Nephron progenitor cell (in vitro differentiated cells): ENCODE measurements at places on chromosomes 3 and 15.

GRCh38 chr15:44596511-44597010 lies 59.6 kb downstream of the EIF3J start:
- no peaks in the 10 kb centered on the region for H3K4me1 ChIP-seq
- no peak for DNase-seq
- H3K4me3 ChIP-seq = no peak overlapping the region
- no peak overlapping the region for H3K27ac ChIP-seq

DNA sequence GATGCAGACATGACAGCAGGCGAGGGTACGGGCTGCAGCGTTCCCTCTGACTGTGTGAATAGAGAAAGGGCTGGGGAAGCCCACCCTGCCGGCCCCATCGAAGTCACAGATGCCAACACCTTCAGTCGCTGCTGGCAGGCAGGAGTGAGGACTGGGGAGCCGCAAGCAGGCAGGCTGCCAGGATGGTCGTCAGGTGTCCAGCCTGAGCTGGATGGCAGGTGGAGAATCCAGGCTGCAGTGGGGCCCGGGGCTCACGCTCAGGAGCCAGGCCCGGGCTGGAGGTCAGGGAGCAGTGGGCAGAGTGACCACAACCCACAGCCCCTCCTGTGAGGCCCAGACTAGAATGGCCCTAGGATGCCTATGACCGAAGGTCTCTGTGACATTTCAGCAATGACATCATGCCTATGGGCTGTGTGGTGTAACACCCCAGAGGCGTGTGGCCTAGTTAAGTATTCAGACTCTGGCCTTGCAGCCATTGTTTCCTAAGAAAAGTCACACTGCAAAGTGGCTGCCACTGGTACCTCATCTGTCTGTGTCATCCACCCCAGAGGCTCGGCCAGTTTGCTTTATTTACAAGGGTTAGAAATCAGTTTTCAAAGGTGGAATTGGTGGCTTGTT lies 15.7 kb downstream of the PRR23E start:
- no peaks in the 10 kb centered on the region for H3K4me1 ChIP-seq
- no peak overlapping the region for H3K27ac ChIP-seq
- no peak for DNase-seq
- no peaks in the 10 kb centered on the region for H3K36me3 ChIP-seq
- no peak overlapping the region for H3K4me3 ChIP-seq
- H3K27me3 ChIP-seq = peaks cover 27% of the 10 kb centered on the region

- peaks cover 14% of the 10 kb centered on the region for H3K27me3 ChIP-seq
- no peak for DNase-seq
- H3K36me3 ChIP-seq = no peaks in the 10 kb centered on the region
- H3K4me1 ChIP-seq = no peaks in the 10 kb centered on the region
- H3K4me3 ChIP-seq = no peak overlapping the region
Observed at GRCh38 chr3:71890356-71890931, 105.5 kb upstream of the PROK2 start.

DNA sequence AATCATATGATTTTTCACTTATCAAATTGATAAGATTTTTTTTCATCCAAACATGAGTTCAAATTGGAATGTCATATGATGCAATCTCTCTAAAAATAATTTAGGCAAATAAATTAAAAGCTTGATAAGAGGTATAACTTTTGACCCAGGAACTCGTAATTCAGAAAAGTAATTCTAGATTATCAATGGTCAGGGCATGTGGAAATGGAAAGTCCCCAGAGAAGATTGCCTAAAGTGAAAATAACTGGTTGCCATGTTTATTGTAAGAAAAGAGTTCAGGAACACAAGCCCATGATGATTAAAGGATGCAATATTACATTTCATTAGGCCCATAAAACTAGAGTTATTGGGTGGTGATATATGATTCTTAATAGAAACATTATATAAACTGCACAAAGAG lies 1514.8 kb downstream of the SI start:
- no peak overlapping the region for H3K27ac ChIP-seq
- no peaks in the 10 kb centered on the region for H3K36me3 ChIP-seq
- H3K4me1 ChIP-seq = no peaks in the 10 kb centered on the region
- H3K4me3 ChIP-seq = no peak overlapping the region

DNA sequence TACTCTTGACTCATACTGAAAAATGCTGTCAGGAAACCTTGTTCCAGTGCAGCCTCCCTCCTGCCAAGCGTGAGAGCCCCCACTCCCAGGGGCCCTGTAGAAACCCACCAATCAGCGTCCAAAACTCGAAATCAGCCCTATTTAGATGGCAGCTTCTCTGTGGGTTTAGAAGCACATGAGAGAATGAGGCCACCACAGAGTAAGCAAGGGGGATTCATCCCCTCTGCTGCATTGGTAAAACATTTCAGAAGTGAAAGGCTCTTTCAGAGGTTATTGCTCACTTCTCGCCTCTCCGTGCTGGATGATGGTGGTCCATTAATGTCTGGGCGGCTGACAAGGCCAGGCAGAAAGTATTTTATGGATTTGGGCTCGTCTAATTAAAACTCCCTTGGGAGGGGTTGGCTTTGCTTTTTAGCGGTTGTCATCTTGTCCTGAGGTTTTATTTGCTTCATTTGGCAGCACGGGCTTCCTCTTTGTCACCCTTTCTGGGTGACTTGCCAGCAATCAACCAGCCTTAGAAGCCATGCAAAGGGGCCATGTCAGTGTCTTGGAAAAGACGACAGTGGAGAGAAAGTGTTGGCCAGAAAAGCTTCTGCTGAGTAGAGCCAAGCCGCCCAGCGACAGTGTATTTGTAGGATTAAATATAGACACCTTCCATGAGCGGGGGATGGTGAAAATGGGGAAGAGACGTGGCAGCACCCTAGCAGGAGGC lies 145.5 kb downstream of the ATP10A start:
- no peak for DNase-seq
- H3K27me3 ChIP-seq = peaks cover 3% of the 10 kb centered on the region
- peaks cover 16% of the 10 kb centered on the region for H3K4me1 ChIP-seq
- H3K36me3 ChIP-seq = no peaks in the 10 kb centered on the region
- H3K4me3 ChIP-seq = no peak overlapping the region

DNA sequence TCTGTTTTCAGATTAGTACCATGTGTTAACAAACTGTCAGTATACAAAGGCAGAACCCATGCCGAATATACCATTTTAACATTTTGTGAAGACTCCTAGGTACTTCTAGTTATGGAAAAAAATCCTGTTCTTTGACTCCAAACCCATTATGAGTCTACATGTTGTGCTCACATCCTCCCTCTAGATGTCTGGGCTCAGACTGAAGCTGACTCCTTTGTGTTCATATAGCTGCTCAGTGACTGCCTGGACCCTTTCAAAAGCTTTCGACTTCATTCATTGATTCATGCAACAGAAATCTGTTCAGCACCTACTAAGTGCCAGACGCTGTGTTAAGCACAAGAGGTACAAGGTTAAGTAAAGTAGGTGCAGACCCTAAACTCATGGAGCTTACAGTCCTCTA lies 60.5 kb downstream of the MEGF11 start:
- H3K27ac ChIP-seq = no peak overlapping the region
- H3K4me3 ChIP-seq = no peak overlapping the region
- H3K4me1 ChIP-seq = peaks cover 8% of the 10 kb centered on the region

DNA sequence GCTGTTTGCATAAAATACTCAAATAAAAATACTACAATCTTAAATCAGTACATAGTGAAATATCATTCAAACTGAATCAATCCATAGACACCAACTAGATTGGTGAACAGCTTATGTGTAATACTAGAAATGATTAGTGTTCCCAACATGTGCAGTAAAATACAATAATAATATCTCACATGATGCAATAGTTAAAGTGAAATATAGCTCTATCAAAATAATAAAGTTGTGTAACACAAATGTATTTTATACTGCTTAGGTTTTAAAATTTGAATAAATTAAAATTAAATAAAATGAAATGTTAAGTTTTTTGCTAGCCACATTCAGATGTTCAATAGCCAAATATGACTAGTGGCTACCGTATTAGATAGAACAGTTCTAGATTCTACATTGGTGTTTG lies 714.1 kb downstream of the ZNF385D start:
- H3K4me1 ChIP-seq = no peaks in the 10 kb centered on the region
- H3K4me3 ChIP-seq = no peak overlapping the region
- H3K36me3 ChIP-seq = no peaks in the 10 kb centered on the region
- no peaks in the 10 kb centered on the region for H3K27me3 ChIP-seq

- peaks cover 26% of the 10 kb centered on the region for H3K4me1 ChIP-seq
- DNase-seq = no peak
Observed at GRCh38 chr3:53137835-53138446, 7.7 kb upstream of the RFT1 start.

GRCh38 chr3:122966045-122966444 lies 61.5 kb downstream of the SEMA5B start:
- peaks cover 15% of the 10 kb centered on the region for H3K4me1 ChIP-seq
- peaks cover 41% of the 10 kb centered on the region for H3K27me3 ChIP-seq
- DNase-seq = no peak

DNA sequence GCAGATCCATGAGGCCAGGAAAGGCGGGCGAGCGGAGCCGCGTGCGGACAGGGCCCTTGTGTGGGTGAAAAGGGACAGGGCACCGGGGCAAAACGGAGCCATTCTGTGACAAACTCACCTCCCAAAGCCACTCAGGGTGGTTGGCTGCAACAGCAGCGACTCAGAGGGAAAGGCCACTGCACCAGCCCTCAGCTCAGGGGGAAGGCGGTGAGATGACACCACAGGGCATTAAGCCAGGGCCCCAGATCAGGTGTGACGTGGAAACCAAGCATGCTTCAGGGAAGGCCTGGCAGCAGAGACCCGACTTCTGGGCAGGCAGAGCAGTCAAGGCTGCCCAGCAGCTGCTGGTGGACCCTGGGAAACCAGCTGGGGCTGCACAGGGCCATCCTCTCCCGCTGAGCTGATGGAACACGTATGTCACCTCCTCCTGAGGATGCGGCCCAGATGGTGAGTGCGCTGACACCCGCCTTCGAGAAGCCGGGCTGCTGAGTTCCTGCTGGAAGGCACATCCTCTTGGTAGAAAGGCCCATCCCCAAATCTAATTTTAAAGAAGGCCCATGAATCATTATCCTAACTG lies 82.3 kb downstream of the CHSY1 start:
- no peak for DNase-seq
- H3K27ac ChIP-seq = no peak overlapping the region
- H3K36me3 ChIP-seq = peaks cover 28% of the 10 kb centered on the region
- no peak overlapping the region for H3K4me3 ChIP-seq

DNA sequence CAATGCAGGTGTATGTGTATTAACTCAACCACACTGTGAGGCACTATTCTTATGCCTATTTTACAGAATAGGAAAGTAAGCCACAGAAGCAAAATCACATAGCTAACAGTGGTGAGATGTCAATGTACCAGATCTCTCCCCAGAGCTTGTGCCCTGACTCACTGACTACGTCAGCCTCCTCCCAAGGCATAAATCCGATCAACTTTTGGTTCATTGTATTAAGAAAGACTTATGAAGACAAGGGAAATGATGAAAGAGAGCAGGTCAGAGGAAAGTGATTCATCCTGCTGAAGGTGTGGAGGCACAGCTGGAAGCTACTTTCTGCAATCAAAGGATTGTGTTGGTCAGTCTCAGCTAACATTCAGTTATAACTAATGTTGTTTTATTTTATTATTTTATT lies 33.0 kb upstream of the SV2B start:
- DNase-seq = no peak
- no peak overlapping the region for H3K4me3 ChIP-seq
- H3K27ac ChIP-seq = no peak overlapping the region
- no peaks in the 10 kb centered on the region for H3K36me3 ChIP-seq
- peaks cover 13% of the 10 kb centered on the region for H3K27me3 ChIP-seq
- peaks cover 14% of the 10 kb centered on the region for H3K4me1 ChIP-seq

GRCh38 chr15:57903626-57904025 lies 161.9 kb downstream of the ALDH1A2 start:
- H3K36me3 ChIP-seq = no peaks in the 10 kb centered on the region
- no peak overlapping the region for H3K4me3 ChIP-seq
- no peaks in the 10 kb centered on the region for H3K4me1 ChIP-seq
- no peak for DNase-seq
- no peak overlapping the region for H3K27ac ChIP-seq

DNA sequence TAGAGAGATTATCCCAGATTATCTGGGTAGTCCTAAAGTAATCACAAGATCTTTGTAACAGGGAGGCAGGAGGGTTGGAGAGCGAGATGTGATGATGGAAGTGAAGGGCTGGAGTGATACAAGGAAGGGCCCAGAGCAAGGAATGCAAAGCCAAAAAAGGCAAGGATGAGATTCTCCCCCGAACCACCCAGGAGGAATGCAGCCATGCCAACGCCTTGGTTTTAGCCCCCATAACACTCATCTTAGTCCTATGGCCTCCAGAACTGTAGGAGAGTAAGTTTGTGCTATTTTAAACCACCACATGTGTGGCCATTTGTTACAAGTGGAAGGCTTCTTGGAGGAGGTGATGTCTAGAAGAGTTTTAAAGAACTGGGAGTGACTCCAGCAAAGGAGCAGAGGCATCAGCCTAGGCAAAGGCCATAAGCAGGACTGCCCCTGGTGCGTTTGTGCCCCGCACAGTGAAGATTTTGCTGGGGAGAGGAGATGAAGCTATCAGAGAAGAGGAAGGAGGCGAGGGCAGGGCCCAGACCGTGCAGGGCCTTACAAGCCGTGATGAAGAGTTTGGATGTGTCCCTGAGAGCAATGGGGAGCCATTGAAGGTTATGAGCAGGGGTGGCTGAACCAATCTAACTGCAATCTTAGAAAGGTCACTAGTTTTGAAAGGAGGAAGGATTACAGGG lies 25.3 kb upstream of the CORO2B start:
- H3K4me1 ChIP-seq = peaks cover 27% of the 10 kb centered on the region
- H3K4me3 ChIP-seq = no peak overlapping the region
- H3K27me3 ChIP-seq = peaks cover 53% of the 10 kb centered on the region
- H3K36me3 ChIP-seq = no peaks in the 10 kb centered on the region

DNA sequence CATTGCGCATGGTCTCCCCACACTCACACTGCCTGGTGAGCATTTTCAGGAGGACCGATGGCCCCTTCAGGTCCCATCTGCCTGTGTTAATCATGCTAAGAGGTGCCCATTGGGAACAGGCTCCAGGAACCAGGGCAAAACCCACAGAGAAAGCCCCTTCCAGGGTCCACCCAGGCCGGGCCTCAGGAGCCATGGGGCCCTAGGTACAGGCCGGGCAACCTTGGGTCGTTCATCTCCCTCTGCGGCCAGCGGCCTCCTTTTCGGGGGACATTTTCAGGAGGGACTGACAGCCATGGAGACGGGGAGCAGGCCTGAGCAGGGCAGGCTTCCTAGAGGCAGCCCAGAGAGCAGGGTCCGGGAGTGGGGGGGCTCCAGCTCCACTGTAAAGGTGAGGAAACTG lies 68.0 kb upstream of the TAMM41 start:
- peaks cover 21% of the 10 kb centered on the region for H3K4me1 ChIP-seq
- no peaks in the 10 kb centered on the region for H3K36me3 ChIP-seq

DNA sequence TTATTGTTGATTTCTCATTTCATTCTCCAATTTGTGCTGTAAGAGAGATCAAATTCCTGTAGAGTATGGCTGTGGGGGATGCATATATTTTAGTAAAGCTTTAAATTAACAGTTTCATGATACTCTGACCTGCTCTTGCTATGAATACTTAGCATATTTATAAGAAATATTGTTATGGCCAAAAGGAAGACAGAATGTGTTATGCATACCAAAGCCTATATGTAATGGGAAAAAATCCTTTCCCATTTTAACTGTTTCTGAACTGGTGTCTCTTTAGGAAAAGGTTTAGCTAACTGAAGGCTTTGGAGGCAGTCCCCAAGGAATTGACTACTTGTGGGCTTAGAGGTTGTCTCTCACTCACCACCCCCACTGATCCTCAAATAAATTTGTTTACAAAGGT lies 59.2 kb downstream of the CADPS start:
- no peaks in the 10 kb centered on the region for H3K36me3 ChIP-seq
- peaks cover 7% of the 10 kb centered on the region for H3K27me3 ChIP-seq
